ENCODE measurements at places on chromosomes 3 and 15.

- DNase-seq, result no peak
These were observed 255.2 kb downstream of the PDCD6IP start for GRCh38 chr3:34053626-34054025.

DNA sequence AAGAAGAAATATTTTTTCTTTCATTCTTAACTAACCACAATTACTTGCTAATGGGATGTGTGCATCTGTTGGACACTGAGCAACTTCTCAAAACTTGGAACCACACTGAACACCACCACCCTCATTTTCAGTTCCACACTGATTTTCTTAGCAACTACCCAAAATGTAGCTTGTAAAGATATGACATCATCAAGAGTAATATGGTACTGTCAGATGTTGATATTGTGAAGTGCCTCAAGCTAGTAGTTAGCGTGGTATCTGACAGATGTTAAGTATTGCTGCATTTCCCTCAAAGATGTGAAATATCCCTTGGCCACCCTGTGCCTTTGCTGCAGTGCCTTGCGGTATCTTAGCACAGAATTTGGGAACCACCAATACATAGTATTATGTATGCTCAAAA lies 9.3 kb downstream of the RFTN1 start:
- DNase-seq, result no peak

DNA sequence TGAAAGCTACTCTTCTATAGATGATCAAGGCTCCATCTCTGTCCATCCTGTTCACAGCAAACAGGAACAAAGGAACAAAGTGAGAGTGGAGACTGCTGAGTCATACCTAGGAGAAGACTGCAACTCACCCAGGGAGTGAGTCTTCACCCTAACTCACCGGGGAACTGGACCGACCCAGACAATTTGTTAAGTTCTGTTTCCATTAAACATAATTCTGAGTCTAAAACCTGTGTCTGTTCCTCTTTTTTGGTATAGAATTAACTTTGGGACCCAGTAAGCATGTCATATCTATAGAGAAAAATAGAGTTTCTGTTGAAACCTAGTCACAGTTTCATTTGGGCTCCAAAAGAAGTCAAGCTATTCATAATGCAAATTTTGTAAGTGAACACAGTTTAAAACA lies 21.6 kb downstream of the CCDC80 start:
- DNase-seq, result no peak

GRCh38 chr3:55584030-55584429 lies 96.9 kb upstream of the WNT5A start:
- DNase-seq, result no peak

DNA sequence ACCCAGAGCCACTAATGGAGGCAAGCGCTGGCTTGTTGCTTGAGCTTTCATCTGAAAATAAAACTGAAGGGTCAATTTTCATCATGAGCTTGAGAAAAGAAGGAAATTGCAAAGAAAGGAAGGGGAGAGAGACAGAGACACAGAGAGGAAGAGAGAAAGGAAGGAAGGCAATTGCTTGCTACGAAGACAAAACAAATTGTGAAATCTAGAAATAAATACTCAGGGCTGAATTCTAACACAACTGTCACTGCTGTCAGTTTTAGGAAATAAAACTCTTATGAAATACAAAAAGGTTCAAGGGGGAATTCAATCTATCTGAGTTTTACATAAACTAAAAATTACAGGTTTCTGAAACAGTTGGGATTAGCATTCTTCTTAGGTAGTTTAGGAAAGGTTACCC lies 36.7 kb downstream of the FOXP1 start:
- no peak for DNase-seq

GRCh38 chr3:188926111-188926510 lies 245.7 kb upstream of the TPRG1 start:
- no peak for DNase-seq

- no peak for DNase-seq
These were observed 1.6 kb upstream of the SMAD6 start for GRCh38 chr15:66700412-66700801.

GRCh38 chr15:31444844-31445243 lies 118.2 kb downstream of the KLF13 start:
- no peak for DNase-seq

DNA sequence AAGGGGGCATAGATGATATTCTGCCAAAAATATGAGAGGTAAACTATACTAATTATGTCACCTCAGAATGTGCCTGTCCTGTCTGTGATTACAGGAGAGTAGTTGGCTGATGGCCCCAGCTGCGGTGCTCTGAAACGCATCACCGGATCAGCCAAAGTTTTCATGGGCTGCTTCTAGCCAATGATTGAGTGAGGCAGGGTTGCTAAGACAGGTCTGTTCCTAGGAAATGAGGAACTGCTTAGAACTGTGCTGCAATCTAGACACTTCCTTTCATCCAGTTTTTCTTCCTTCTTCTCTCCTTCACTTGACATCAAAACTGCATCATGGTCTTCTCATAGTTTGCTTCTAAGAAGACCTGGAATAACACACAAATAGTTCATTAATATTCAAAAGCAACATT lies 124.0 kb downstream of the KCNH8 start:
- no peak for DNase-seq

DNA sequence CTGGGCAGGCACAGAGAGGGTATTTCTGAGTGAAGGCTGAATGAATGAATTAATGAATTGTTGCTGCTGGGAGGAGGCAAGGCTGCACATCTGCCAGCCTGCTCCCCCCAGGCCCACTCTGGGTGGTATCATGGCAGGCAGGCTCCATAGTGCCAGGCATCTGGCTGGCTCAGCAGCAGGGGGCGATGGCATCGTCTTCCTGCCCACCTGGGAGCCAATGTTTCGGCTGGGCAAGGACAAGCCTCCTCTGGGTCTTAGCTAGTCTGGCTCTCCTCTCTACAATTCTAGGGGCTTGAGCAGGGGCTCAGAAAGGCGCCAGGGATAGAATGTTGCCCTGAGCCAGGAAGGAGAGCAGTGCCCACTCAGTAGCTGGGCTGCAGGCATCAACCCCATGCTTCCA lies 1.7 kb upstream of the TLR9 start:
- DNase-seq, result no peak

DNA sequence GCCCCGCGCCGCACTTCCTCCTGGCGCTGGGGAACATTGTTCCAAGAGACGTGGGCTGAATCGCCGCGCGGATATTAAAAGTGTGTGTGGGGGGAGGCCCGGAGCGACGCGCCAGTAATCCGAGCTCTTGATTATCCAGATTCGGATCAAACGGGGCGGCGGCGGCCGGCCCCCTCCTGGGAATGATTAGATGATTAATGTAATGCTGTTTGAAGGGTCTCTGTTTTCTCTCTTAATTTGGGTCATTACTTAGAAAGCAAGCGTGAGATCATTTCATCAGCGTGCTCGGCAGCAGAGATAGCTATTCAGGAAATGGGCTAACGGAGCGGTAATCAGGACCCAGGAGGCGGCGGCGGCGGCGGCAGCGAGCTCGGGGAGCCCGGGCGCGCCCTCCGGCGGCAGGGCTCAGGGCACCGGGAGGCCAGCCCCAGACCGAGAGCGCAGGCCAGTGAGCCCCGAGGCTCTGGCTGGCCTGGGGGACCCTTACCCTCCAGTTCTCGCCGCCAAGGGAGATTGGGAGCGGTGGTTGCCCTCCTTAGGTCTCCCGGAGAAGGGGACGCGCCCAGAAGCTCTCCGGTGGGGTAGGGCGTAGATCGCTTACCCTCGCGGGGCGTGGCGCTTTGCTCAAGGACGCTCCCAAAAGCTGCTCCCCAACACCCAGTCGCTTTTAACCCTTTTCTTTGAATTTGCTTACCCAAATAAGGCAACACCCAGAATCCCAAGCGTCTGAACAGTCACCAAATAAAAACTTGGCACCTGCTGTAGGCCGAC lies 4.5 kb downstream of the FEZF2 start:
- DNase-seq, result no peak

- no peak for DNase-seq
These were observed 30.4 kb downstream of the NXPE3 start for GRCh38 chr3:101809178-101810021.

DNA sequence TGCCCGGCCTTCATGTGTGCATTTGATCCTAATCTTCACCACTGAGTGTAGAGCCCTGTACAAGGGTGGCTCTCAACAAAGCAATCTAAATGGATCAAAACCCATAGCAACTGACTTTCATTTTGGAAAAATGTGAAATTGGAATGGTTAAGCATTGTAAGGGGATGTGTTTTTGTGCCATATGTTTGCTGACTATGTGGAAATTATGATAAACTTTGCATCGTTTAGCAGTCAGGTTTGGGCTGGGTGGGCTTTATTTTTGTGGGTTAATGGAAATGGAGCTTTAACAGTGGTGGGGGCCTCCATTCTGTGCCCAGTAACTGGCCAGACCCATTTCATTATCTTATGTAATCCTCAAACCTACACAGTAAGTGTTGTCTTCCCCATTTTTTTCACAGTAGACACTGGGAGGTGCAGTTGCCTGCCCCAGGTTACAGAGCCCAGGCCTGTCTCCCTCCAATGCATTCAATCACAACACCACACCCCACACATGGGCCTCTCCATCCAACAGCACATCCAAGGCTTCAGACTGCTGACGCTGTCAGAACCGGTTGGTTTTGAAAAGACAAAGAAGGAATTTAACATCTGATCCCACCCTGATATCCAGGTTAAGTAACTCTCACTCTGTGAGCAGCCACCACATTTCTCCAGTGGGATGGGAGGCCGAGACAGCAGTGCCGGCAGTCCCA lies 136.3 kb upstream of the ABHD17C start:
- DNase-seq, result no peak

GRCh38 chr3:50486219-50486888 lies 17.1 kb downstream of the CACNA2D2 start:
- DNase-seq, result no peak

DNA sequence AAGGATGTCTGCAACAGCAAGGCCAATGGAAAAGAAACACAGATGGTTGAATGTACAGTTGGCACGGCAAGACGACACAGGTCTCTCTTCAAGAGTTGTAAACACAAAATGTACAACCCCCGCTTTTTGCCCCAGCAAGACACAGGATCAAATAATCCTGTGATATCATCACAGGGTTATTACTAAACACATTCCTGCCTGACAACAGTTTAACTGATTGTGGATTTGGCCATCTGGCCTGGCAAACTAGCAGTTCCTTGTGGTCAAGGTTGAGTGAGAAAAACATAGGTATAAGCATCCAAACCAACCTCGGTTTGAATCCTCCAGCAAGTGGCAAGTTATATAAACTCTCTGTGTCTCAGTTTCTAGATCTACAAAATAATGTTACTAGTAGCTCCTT lies 23.4 kb downstream of the PARP16 start:
- DNase-seq, result no peak

DNA sequence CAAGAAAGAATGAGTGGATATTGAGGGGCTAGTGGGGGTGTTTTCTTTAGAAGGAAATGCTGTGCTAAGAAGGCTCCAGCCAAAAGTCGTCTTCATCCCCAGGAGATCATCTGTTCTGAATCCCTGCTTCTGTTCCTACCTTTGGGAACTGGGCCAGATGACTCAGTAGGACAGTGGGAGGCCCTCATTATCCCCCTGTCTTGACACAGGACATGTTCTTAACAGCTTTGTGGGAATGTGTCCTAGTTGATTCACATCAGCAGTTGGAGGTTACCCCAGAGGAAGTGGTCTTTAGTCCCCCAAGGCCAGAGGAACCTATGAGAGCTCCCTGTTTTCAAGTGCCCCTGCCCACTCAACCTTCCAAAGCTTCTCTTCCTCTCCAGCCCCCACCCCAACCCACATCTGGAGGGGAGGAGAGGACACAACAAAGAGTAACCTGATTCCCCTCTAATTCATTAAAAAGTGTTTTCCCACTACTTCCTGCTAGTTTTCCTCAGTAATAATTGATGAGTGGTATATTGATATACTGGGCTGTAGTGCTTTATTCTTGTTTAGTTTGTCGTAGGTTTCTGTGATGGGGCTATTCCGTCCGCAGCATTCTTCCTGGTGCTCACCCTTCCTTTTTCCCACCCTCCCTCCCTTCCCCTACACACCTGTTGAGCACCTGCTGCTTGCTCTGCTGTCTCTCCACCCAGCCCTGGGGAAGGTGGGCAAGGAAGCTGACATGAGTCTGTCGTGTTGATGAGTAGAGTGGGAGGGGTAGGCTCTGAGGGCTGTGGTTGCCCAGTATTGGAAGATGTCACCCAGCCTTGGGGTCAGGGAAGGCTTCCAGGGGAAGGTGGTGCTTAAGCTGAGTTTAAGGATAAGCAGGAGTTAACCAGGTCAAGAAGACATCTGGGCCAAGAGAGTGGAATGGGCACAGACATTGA lies 9.3 kb downstream of the PXYLP1 start:
- DNase-seq, result no peak

- no peak for DNase-seq
These were observed 22.6 kb upstream of the ANPEP start for GRCh38 chr15:89837134-89837829.

GRCh38 chr3:119506631-119507030 lies 8.3 kb downstream of the TIMMDC1 start:
- no peak for DNase-seq

DNA sequence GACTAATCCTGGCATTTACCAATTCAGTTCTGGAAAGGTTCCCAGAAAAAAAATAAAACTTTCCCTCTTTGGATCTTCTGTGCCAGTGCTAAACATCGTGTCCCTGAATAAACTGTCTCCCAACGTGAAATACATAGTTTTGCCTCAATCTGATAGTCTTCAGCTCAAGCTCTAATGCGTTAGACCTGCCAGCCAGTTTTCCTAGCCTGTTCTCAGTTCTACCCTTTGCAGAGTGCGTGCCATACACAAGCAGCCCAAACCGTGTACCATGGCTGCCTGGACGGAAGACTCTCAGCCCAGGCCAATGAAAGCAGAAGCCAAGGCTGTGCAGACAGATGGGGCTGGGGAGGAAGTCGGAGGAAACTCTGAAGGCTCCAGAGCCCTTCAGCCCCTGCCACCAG lies 11.4 kb upstream of the OCA2 start:
- DNase-seq, result no peak

DNA sequence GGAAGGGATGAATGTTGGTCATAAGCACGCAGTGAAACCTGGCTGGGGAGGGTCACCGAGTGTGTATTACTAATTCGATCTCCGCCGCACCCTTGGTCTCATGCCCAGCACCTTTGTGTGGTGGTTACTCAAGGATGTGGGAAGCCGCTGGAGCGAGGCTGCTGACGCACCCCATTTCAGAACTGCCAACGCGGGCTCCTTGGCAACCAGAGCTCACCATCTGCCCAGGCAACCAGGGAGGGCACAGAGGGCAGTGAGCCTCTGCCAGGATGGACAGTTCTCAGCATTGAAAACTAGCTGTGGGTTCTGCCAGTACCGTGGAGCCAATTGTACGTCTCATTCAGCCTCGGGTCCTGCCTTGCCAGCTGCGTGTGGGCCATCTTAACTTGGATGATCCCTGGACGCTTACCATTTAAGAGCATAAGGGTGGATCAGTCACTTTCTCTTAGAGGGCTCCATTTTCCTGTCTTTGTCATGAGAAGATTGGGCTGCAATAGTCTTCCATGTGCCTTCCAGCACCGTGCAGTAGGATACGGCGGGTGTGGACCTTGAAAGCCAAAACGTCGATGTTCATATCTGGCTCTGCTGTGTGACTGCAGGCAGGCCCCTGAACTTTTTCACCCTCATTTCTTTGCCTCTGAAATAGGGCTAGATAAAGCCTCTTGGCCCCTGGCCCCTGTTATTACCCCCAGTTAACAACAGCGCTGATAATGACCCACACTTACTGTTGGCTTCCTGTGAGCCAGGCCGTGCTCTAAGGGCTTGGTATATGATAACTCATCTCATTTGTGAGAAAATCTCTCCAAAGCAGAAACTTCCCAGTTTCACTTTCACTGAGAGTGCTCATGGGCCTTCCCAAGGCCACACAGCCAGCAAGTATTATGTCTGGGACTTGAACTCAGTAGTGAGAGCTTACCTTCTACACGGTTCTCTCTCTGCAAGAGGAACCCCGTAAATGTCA lies 238.8 kb downstream of the OPA1 start:
- DNase-seq, result no peak
